ENCODE measurements at places on chromosomes 2 and 18.

- no peak for DNase-seq
Measured at GRCh38 chr2:20113986-20114938, 62.8 kb upstream of the LAPTM4A start.

GRCh38 chr18:78602430-78602829 lies 377.2 kb upstream of the SALL3 start:
- no peak for DNase-seq

GRCh38 chr2:233470011-233470687 lies 96.4 kb downstream of the USP40 start:
- peak; percentile 67 for DNase-seq

GRCh38 chr2:239587311-239587731 lies 186.5 kb upstream of the HDAC4 start:
- no peak for DNase-seq

DNA sequence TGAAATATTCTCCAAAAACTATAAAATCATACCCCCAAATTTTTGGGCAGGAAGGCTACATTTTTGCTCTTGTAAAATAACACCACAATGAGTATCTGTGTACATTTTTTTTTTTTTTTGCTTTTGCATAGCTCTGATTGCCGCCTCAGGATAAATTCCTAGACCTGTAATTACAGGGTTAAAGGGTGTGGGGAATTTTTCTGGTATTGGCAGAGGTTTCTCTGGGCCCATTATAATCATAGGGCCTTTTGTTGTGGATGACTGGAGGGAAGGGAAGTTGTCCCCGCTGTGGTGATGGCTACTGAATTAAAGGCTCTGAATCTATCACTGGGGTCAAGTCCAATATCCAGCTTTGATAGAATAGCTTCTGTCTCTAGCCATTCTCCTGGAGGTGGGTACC lies 26.6 kb downstream of the CCDC195 start:
- DNase-seq: peak; percentile 65

DNA sequence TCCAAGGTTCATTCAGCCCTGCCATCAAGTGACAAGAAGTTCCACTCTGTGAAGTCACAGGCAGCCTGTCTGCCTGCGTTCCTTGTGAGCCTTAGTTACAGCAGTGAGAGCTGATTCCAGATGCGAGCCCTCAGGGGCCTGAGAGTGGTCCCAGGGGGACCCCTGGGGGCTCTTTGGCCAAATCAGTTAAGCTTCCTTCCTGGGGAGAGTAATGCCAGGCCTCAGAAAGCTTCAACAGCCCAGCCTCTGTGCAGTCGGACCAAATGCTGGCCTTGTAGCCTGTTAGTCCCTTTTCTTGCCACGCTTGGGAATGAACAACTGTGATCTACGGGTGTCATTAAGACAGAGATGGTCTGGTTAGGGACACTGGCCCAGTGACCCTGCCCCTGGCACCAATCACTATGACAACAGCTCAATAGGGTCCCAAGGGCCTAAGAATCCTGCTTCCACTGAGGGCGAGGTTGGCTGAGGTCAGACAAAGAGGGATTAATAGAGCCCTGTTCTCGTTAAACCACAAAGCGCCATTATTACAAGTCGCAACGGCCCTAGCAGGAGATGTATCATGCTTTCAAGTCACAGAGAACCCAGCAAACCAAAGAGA lies 50.9 kb downstream of the HS1BP3 start:
- DNase-seq: peak; percentile 95

- peak; percentile 97 for DNase-seq
Measured at GRCh38 chr2:39356922-39357639, 80.0 kb downstream of the MAP4K3 start.

- peak; percentile 73 for DNase-seq
Measured at GRCh38 chr2:53584986-53585385, 182.6 kb upstream of the CHAC2 start.

DNA sequence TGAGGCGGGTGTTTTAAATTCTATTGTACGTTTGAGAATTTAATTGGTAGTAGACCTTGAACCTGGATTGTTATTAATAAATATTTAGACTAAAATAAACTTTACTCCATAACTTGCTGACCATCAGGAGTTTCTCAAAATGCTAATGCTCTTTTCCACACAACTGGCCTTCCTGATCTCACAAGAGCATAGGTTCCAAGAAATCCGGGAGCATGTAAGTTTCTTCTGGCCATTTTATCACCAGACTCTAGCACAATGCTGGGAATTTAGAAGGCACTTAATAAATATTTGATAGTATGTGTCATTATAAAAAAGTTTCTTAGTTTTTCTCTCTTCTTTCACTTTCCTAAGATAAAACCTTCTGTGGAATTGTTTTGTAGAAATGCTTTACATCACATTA lies 2047.1 kb downstream of the SUCLG1 start:
- DNase-seq: no peak

- DNase-seq: no peak
Measured at GRCh38 chr18:71809711-71810110, 734.4 kb downstream of the CBLN2 start.

- no peak for DNase-seq
Measured at GRCh38 chr2:215576572-215576971, 140.7 kb upstream of the FN1 start.

DNA sequence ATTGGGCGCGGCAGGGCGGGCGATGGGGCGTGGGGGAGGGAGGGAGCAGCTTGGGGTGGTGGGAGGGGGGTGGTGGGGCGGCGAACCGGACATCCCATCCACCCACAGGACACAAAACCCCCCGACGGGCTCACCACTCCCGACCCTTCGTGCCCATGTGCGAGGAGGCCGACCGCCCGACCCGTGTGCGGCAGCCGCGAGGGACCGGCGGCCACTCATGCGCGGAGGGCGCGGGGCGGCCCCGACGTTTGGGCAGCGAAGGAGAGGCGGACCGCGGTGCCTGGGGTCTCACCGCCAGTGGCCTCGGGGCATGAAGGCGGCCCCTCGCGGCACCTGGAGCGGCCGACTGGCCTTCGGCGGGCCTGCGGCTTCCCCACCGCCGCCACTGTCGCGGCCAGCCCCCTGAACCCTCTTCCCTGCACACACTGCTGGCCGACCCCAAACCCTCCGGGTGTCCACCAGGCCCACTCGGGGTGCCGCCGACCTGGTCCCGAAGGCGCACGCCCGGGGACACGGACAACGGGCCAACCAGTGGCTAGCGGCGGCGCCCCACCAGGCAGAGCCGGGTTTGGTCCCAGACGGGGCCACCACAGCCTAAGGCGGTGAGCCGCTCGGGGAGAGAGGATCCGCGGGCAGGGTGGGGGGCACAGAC lies 94.6 kb upstream of the ANKRD30BL start:
- DNase-seq: no peak

GRCh38 chr18:45945669-45946068 lies 21.5 kb downstream of the EPG5 start:
- DNase-seq: no peak

DNA sequence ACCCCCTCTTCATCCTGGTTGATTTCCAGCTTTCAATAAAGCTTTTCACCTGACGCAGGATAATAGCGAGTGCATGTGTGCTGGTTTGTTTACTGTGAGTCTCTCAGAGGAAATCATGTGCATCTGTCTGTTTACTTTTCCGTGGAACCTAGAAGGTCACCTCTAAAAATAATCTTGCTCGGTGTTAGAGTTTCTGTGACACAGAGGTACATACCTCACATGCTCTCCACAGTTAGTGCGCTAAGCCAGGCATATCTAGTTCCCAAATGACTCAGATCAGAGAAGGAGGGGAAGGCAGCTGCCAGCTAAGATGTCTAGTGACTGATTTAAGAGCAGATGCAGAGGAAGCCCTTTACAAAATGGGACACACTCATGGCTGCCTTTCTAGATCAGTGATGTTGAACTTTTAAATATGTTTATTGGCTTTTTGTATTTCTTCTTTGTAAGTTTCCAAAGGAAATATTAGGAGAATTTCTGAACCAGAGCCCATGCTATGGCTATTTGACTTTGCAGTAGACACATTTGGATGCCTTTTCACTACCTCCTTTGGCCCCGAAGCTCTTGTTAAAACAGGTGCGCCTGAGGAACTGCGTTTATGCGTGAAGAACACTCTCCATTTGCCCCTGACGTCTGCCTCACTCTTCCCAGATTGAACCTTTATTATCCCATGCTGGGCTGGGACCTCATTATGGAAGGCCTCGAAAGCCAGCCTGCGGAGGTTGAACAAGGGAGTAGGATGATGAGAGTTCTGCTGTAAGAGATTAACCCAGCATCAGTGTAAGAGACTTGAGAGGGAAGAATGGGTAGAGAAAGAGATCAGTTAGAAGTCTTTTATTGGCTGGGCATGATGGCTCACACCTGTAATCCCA lies 145.6 kb downstream of the FAM161A start:
- DNase-seq: no peak

GRCh38 chr2:84856787-84857186 lies 24.1 kb downstream of the TRABD2A start:
- no peak for DNase-seq

- no peak for DNase-seq
Measured at GRCh38 chr2:23544589-23545295, 159.8 kb downstream of the KLHL29 start.

GRCh38 chr2:10454505-10454904 lies 6.4 kb upstream of the ODC1 start:
- DNase-seq: no peak

GRCh38 chr2:235116885-235117492 lies 165.2 kb downstream of the SH3BP4 start:
- DNase-seq: peak; percentile 52

DNA sequence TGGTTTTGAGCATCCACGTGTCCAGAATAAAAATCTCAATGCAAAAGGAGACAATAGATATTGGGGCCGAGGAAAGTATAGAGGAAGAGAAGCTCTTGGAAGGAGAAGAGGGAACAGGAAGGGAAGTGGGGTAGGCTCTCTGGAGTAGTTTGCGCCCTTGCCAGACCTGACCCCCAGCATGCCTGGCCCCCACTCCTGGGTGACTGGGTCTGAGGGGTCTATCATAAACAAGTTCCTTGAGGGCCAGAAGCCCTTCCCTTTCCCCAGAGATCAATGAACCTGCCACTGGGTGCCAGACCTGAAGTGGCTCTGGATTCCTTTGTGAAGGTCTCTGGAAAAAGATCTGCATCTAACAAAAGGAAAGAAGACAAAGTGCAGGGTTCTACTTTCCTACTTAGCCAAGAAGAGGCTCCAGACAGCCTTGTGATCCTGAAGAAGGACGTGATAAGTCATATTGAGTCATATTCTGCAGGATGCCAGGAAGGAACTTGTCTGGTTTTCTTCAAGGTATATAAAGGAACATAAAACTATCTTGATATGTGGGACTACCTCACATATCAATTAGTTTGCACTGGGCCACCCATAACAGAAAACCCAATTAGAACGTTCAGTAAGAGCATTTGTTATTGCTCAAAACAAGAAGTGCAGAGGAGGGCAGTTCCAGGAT lies 18.7 kb upstream of the ATOH8 start:
- no peak for DNase-seq

DNA sequence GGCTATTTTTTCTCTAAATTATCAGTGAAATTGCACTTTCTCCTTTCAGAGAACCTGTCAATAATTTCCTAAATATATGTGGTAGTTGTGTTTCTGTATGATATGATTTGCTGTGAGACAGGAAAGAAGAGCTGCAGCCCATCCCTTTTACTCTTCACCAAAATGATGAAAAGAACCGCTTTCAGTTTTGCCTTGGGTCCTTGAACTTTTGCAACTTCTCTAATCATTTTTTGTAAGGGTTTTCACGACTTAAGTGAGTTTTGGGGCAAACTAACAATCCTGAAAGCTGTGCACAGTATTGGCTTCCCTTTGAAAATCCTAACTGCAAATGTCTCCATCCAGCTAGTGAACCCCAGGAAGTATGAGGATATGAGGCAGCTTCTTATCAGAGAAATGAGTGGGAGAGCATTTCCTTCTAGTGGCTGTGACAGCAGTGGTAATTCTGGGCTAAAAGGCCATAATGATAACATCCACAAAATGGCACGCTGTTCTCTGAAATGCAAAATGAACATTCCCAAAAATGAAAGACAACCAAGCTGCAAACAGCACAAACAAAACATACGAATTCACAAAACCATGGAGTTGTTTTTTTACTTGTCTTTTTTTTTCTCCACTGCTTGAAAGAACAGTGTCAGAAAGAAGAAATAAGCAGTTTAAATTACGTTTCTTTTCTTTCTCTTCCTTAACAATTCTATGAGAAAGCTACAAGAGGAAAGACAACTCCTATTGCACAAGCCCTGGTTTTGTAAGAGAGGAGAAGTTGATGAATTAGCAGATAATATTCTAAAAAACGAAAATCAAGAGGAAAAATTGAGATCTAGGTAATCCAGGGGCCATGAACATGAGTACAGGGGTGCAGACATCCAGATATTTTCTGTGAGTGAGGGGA lies 1291.6 kb upstream of the ZEB2 start:
- no peak for DNase-seq

GRCh38 chr2:222257645-222258044 lies 41.2 kb downstream of the PAX3 start:
- no peak for DNase-seq

- no peak for DNase-seq
Measured at GRCh38 chr2:148237911-148238310, 217.0 kb downstream of the MBD5 start.
